ENCODE measurements at places on chromosomes 3 and 15.

GRCh38 chr3:196268284-196269163, 19.0 kb downstream of the PCYT1A start:
- DNase-seq = no peak

DNA sequence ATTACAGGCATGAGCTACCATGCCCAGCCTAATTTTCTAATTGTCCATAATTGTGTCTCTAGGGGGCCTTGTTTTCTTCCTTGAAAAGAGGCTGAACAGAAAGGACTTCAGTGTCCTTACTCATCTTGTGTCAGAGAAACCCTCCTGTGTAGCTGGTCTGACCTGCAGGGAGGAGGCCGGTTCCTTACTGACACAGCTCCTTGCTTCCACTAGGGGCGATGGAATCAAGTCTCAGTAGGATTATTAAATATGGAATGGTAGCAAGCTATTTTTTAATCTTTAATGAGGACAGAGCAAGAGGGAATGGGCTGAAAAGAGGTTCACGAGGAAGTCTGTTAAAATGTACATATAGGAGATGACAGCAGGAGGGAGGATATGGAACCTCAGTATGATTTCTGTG, 8.6 kb downstream of the LPCAT4 start:
- no peak for DNase-seq

DNA sequence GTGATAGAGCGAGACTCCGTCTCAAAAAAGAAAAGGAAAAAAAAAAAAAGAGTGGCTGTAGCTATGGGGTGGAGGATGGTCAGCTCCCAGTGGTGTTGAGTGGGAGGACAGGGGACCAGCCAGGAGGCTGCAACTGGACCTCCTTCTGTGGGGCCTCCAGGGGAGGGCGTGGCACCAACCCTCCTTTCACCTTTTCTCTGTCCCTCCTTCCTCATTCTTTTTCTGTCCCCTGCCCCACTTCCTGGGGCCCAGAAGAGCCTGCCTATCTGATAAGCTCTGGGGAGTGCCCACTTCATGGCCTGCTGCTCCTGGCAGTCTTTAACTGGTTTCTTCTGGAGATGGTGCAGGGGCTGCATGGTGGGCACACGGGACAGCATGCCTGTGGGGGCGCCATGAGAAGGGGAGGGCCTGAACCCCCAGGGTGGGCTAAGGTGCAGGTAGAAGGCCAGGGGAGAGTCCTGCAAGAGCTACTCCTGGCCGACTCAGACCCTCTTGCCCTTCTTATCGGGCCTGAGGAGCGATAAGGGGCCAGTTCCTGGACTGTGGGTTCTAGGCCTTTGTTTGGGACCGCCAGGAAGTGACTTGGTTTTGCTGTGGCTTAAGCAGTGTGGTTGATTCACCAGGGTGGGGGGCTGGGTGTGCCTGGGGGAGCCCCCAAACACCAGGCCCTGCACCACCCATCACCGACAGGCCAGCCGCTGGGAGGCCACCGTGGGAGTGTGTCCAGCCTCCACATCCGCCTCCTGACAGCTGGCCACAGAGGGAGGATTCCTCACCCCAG, 49.4 kb upstream of the FLNB start:
- DNase-seq = no peak

- DNase-seq = no peak
These were observed 994 bp downstream of the MESP1 start for GRCh38 chr15:89749951-89750559.

GRCh38 chr3:171315101-171315500, 145.1 kb downstream of the TNIK start:
- DNase-seq = no peak

GRCh38 chr3:31232055-31233025, 300.4 kb upstream of the STT3B start:
- DNase-seq = no peak

DNA sequence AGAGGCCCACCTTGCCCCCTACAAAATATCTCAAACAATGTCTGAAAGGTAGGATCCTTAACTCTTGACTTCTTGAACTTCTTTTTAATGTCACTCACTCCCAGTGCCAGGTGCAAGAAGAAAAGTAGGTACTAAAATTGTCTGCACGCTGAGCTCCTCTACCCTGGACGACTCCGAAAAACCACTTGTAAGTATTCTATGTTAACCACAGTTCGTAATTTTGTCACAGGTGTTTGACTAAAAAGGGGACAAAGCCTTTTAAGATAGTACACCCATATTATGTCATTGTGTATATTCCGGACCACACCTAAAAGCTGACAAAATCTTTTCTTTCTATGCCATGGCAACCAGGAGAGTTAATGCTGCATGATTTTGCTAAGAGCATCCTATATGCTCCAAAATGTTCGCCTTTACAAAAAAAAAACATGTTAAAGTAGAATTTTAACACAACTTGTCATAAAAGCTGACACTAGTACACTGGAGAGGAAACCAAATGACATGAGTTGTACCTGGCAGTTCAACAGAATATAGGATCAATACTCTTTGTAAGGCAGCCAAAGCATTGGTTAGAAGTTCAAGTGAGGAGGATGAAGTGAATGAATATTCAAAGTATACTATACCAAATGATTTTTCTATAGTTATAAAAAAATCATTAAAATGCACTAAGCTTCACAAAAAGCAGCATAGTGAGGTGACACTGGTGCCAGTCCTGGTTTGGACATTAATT, 210.5 kb downstream of the FOXP1 start:
- no peak for DNase-seq

GRCh38 chr3:106534206-106534605, 665.4 kb upstream of the CBLB start:
- peak; percentile 34 for DNase-seq

- DNase-seq = no peak
These were observed 30.1 kb upstream of the FGD5 start for GRCh38 chr3:14788644-14789043.

- no peak for DNase-seq
These were observed 239.3 kb upstream of the GBE1 start for GRCh38 chr3:82000773-82001172.

All from stimulated activated CD8-positive, alpha-beta memory T cell treated with anti-CD3 and anti-CD28 coated beads, Interleukin-4, amount 100 ng/mL, for 4 hours (primary cell).